ENCODE measurements at places on chromosomes 3 and 15.

GRCh38 chr15:84752700-84753099 lies 4.3 kb downstream of the ZNF592 start:
- no peak for DNase-seq

GRCh38 chr3:108338901-108339545 lies 42.7 kb downstream of the HHLA2 start:
- no peak for DNase-seq

DNA sequence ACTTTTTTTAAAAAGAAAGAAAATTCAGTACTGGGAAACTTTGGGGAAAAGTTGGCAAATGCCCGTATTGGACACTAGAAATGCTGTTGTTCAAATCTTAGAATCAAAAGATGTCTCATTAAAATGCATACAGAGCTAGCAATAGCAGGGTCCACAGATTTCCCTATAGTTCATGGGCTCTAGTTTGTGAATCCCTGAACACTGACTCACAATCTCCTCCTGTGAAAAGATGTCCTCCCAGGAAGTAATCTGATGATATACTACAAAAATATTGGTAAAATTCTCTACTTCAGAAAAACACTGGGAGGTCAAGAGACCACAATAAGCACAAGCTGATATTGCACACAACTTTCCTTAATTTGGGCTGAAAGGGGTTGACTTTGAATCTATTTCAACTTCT lies 568.4 kb upstream of the ZNF385D start:
- DNase-seq: no peak

DNA sequence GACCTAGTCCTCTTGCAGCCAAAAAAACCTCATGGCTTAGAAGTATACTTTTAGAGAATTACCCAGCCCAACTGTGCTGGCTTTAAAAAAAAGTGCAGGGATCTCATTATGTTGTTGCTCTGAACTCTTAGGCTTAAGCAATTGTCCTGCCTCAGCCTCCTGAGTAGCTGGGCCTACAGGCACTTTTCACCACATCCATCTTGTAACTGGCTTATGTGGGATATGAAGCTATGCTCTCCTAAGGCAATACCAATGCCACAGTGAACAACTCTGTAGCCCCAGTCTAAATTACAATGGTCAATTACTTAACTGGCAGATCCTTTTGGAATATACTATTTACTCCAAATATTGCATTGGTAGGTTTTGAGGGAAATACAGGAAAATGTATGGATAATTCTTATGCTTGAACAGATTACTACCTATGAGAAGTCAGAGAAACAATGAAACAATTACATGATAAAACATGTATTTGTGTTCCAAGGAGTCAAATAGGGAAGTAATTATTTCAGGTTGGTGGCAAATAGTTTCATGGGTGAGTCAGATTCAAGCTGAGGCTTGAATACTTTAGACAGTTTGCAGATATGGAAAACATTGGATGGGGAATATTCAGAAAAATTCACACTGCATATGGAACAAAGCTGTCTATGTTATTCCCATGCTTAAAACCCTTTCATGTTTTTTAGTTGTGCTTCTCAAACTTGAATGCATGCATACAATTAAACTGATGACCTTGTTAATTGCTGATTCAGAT lies 34.6 kb upstream of the GPR149 start:
- no peak for DNase-seq

- no peak for DNase-seq
These were observed 150.6 kb upstream of the RGMA start for GRCh38 chr15:93239591-93239990.

DNA sequence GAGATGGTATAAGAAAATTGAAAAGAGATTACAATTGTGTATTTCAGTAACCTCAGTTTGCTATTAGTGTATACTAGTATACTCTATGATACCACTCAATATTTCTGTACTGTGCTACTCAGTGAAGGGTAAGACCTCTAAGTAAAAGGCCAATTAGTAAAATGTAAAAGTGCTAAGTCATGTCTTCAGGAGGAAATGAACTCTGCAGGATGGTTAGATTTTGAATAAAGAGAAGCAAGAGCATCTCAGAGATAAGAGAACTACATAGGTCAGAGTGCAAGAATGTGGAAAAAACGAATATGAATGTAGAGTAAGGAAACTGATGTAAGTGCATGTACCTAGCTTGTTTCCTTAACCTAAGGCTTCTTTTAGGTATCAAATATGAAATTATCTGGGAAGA lies 796.6 kb upstream of the GBE1 start:
- DNase-seq: no peak

DNA sequence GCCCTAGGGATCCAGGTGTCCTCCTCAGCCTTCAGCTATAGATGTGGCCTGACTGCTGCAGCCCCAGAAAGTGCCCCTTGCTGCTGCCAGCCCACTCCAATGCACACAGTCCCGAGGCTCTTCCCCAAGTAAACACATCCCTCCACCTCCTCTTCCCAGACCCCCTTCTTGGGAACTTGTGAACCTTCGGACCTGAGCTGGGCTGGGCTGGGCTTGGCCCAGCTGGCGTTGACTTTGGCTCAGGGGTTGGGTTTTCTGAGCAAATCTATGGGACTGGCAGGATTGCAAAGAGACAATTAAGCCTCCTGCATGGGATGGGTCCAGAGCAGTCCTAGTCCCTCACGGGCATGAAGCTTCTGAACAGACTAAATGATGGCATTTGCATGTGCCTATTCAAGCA lies 14.7 kb downstream of the VIPR1 start:
- no peak for DNase-seq

DNA sequence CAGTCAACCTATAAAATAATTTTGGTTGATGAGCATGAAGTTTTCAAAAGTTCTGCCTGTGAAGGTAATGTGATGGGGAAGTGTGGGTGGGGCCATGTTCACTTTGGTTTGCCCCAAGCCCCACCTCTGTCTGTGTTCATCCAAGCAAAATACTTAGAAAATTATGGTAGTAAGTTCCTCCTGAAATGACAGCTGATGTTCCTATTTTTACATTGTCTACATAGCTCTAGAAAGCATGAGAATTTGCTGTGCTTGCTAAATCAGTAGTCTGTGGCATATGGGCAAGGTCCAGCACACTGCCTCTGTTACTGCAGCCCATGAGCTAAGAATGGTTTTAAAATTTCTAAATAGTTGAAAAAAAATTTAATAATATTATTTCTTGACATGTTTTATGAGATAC lies 21.9 kb upstream of the CP start:
- no peak for DNase-seq

GRCh38 chr3:15291589-15292541 lies 40.5 kb downstream of the SH3BP5 start:
- peak; percentile 40 for DNase-seq

- no peak for DNase-seq
These were observed 18.6 kb downstream of the ANXA2 start for GRCh38 chr15:60379185-60379524.

- no peak for DNase-seq
These were observed 20.6 kb upstream of the USP3 start for GRCh38 chr15:63483521-63484371.

DNA sequence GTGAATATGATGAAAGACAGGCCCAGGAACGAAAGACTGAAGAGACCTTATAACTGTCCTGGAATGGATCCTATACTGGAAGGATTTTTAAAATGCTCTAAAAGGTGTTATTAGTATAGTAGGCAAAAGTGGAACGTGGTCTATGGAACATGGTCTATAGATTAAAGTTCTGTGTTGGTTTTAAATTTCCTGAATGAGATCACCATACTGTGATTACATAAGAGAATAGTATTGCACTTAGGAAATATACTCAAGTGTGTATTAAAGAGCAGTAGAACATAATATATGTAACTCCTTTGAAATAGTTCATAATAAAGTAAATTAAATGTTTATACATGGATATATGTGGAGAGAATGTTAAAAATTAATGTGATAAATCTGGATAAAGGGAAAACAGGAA lies 68.2 kb downstream of the SPRED1 start:
- no peak for DNase-seq

GRCh38 chr3:64650096-64650622 lies 37.6 kb downstream of the ADAMTS9 start:
- no peak for DNase-seq

DNA sequence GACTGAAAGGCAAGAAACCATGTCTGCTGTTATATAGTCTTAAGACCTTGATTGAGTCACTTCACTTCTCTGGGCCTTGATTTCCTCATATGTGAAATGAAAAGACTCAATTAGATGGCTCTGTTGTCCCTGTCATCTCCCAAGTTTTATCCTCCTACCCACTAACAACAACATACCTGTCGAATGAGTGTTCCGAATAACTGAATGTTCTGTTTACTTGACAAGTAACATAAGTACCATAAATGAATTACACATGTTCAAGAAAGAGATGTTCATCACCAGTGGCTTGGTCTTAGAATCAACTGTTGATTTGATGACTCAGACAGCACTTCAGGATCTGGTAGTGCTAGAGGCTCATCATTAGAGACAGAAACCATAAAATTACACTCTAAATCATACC lies 311.7 kb downstream of the VPS13C start:
- no peak for DNase-seq

DNA sequence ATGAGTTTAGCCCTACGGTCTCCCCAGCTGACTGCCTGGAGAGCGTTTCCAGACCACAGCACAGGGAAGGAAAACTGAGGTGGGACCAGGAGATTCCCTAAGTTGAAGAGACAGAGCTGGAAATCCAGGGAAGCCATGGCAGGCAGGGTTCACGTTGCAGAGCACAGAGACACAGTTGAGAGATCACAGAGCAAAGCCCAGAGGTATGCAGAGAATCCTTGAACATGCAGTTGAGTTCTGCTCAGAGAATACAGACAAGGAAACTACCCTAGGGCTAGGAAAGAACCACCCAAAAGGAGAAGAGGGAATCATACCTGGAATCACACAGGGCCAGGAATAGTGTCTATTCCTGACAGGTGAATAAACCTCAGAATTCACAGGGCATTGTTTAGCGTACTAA lies 14.3 kb downstream of the SLC28A1 start:
- no peak for DNase-seq

DNA sequence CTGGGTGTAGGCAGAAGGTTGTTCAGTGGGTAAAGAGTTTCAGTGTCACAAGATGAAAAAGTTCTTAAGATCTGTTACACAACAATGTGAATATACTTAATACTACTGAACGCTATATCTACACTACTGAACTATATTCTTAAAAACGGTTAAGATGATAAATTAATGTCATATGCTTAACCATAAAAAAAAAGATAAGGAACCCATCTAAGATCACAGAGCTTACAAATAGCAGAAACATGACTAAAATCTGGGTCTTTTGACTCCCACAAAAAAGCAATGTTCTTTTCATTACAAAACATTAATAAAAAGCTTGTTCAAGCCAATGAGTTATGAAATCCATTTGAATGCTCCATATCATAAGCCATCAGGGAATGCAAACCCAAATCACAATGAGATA lies 34.4 kb downstream of the UBR1 start:
- DNase-seq: no peak

GRCh38 chr3:130654091-130654490 lies 92.5 kb downstream of the PIK3R4 start:
- no peak for DNase-seq

- no peak for DNase-seq
These were observed 20.2 kb upstream of the CCDC66 start for GRCh38 chr3:56536735-56537134.

DNA sequence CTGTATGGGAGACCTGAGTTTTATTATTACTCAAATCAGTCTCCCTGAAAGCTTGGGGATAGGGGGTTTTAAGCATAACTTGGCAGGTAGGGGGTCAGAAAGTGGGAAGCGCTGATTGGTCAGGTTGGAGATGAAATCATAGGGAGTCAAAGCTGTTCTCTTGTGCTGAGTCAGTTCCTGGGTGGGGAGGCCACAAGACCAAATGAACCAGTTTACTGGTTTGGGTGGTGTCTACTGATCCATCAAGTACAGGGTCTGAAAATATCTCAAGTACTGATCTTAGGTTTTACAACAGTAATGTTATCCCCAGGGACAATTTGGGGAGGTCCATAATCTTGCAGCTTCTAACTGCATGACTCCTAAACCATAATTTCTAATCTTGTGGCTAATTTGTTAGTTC lies 17.8 kb upstream of the IQCF6 start:
- DNase-seq: no peak

- DNase-seq: no peak
These were observed 56.4 kb upstream of the LIMD1 start for GRCh38 chr3:45537970-45538640.

- no peak for DNase-seq
These were observed 17.1 kb downstream of the SNX1 start for GRCh38 chr15:64112904-64113303.

GRCh38 chr15:101504866-101505609 lies 15.5 kb upstream of the PCSK6 start:
- DNase-seq: no peak

DNA sequence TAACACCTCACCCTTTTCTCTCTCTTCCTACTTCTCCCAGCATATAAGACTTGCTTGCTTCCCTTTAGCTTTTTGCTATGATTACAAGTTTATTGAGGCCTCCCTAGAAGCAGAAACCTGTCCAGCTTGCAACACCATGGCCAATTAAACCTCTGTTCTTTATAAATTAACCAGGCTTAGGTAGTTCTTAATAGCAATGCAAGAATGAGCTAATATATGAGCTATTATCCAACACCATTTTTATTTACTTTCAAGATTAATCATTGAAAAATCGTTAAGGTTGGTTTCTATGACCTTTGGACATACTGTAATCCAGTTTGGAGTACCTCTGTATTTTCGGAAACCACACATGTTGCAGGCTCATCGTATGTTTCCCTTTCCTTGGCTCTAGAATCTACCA lies 643.1 kb downstream of the ZPLD1 start:
- DNase-seq: no peak

DNA sequence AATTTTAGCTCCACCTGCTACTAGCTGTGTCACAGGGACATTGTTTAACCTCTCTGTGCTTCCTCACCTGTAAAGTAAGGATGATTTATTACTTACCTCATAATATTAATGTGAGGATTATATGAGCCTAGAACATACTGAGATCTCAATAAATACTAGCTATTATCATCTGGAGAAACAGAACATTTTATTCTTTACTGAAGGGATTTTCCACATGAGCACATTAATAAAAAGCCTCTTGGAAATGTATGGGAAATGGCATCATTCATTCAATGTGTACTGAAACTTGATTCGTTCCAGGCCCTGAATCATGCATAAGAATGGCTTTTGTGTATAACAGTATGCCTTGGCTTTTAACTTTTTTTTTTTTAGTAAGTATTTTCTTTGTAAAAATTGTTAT lies 11.0 kb upstream of the CEMIP start:
- DNase-seq: no peak

- DNase-seq: no peak
These were observed 274.1 kb downstream of the SHQ1 start for GRCh38 chr3:72574144-72574543.

GRCh38 chr3:26623419-26624208 lies 1.0 kb downstream of the LRRC3B start:
- DNase-seq: no peak

- DNase-seq: no peak
These were observed 91.6 kb downstream of the FEZF2 start for GRCh38 chr3:62281726-62282125.

- no peak for DNase-seq
These were observed at the start of gene GRAMD2A for GRCh38 chr15:72197460-72198355. TSS of gene GRAMD2A (minus strand) at chr15:72197787.

- no peak for DNase-seq
These were observed 154.7 kb upstream of the CADPS start for GRCh38 chr3:63029921-63030320.
